ENCODE measurements at places on chromosomes 13 and 19.

GRCh38 chr13:113224486-113224885 lies 15.1 kb downstream of the CUL4A start:
- peak; percentile 30 for DNase-seq

DNA sequence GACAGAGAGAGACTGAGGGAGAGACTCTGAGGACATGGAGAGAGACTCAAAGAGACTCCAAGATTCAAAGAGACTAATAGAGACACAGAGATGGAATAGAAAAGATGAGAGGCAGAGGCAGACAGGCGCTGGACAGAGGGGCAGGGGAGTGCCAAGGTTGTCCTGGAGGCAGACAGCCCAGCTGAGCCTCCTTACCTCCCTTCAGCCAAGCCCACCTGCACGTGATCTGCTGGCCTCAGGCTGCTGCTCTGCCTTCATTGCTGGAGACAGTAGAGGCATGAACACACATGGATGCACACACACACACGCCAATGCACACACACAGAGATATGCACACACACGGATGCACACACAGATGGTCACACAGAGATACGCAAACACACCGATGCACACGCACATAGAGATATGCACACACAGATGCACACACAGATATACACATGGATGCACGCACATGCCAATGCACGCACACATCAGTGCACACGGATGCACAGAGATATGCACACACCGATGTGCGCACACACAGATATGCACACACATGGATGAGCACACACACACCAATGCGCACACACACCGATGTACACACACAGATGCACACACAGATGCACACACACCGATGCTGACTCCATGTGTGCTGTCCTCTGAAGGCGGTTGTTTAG lies 3.3 kb upstream of the F10 start:
- no peak for DNase-seq

- no peak for DNase-seq
Observed at GRCh38 chr13:78608252-78608687, 4.9 kb upstream of the POU4F1 start.

GRCh38 chr13:95099541-95099940 lies 201.7 kb downstream of the ABCC4 start:
- DNase-seq = no peak

- no peak for DNase-seq
Observed at GRCh38 chr19:1261538-1261797, 7.7 kb upstream of the CIRBP start.

- no peak for DNase-seq
Observed at GRCh38 chr13:79349011-79349410, 57.0 kb downstream of the RBM26 start.

- DNase-seq = peak; percentile 92
Observed at GRCh38 chr19:58513694-58514563, 2.1 kb upstream of the SLC27A5 start.

- no peak for DNase-seq
Observed at GRCh38 chr13:23674795-23675640, 104.8 kb downstream of the TNFRSF19 start.

- DNase-seq = no peak
Observed at GRCh38 chr19:628168-628567, 5.2 kb downstream of the POLRMT start.

- peak; percentile 80 for DNase-seq
Observed at GRCh38 chr19:55160128-55160985, 2.8 kb upstream of the TNNI3 start.

DNA sequence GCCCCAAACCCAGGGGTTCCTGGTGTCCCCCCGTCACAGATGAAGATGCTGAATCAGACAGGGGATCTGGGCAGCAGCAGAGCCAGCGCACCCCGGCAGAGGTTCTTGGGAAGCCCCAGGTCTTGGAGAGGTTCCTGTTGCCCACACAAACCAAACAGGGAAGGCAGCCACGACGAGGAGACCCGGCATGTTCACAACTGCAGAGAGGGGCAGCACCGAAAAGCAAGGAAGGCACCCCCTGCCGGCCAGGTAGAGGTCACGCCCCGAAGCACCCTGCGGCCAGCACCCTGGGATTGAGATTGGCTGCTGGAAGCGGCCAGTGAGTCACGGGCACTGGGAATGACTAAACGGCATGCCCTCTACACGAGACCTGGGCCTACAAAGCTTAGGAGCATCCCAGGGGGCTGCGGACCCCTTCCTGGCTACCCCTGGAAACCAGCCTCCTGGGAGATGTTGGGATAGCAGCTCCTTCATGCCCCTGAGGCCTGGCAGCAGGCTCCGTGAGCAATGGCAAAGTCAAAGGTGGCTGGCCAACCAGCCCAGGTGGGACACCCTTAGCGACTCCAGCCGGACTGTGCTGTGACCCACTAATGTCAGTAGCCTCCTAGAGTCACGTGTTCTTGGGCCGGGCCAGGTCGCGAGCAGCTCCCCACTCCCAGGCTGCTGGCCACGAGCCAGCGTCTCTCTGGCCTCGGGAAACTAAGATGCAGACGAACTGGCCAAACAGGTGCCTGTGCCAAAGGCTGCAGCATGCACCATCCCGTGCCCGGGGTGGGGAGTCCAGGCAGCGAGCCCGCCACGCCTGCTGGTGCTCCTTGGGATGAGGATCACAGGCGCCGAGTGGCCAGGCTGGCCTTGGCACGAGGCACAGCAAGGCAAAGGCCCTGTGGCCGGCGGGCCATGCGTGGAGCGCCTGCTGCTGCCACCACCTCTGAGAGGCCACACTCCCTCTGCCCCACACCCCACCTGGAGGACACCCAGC lies 43.2 kb downstream of the MLLT1 start:
- DNase-seq = peak; percentile 92

DNA sequence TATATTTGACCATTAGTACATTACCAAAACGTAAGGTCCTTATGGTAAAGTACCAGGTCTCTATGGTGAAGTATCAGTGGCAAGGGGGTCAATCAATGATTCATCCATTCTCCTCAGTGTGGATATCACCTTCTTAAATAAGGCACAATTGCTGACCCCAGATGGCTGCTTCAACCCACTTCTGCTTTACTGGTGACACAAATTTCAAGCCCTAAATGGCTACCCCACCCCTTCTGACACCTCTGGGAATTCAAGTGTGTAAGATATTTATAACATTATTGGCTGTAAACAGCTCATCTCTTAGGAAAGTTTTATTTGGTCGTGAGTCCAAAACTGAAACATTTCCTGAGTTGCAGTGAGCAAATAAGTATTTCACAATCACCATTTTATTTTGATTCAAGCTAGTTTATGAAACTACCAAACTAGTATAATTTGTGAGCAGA lies 7.9 kb upstream of the WBP4 start:
- DNase-seq = no peak

DNA sequence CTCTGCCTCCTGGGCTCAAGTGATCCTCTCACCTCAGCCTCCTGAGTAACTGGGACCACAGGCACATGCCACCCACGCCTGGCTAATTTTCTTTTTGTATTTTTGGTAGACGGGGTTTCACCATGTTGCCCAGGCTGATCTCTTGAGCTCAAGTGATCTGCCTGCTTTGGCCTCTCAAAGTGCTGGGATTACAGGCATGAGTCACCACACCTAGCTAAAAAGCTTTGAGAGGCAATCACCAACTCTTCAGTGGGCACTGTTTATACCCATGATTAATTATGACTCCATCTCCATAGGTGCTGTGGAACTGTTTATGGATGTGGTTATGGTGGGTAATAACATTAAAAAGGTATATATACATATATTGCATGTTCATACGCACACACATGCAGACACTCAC lies 7.5 kb upstream of the RBM26 start:
- DNase-seq = no peak

GRCh38 chr19:53509443-53509842 lies 28.5 kb upstream of the ZNF331 start:
- no peak for DNase-seq

GRCh38 chr19:1396019-1396767 lies 5.1 kb downstream of the GAMT start:
- no peak for DNase-seq

GRCh38 chr19:47296036-47296435 lies 13.6 kb upstream of the C5AR1 start:
- DNase-seq = peak; percentile 87

- DNase-seq = no peak
Observed at GRCh38 chr19:57807541-57807940, 7.2 kb downstream of the ZNF552 start.

DNA sequence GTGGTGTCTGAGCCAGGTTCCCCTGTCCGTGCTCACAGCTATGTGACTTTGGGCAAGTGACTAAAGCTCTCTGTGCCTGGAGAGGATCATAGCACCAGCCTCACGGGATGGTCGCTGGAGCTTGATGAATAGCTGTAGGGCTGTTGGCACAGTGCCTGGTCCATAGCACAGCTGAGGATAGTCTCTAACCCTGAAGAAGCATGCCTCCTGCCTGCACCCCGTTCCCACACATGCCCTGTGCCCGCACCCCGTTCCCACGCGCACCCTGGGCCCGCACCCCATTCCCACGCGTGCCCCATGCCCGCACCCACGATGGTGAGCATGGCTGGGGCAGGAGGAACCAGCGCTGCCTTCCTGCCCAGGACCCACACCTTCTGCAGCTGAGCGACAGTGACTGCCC lies 63.7 kb upstream of the F7 start:
- DNase-seq = no peak

DNA sequence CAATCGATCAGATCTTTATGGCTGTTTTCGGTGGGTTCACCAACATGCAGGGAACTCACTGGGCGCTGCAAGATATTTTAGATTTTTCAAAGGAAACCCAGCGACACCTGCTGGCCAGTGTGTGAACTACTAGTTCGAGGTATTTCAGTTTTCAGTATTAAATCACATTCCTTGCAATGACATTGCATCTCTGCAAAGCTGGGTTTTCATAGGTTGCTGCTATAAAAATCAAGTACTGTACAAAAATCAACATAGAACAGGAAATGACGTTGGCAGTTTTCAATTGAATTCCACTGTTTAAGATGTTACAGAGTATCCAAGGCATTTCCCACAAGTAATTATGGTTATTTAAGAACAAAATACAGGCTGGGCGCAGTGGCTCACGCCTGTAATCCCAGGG lies 17.6 kb downstream of the LIG1 start:
- DNase-seq = peak; percentile 56

- DNase-seq = no peak
Observed at GRCh38 chr19:39299404-39299803, 3.2 kb downstream of the IFNL1 start.

- peak; percentile 16 for DNase-seq
Observed at GRCh38 chr13:73210218-73210883, 151.5 kb downstream of the KLF5 start.

GRCh38 chr19:1273263-1274041 lies 1.9 kb upstream of the FAM174C start:
- DNase-seq = no peak

DNA sequence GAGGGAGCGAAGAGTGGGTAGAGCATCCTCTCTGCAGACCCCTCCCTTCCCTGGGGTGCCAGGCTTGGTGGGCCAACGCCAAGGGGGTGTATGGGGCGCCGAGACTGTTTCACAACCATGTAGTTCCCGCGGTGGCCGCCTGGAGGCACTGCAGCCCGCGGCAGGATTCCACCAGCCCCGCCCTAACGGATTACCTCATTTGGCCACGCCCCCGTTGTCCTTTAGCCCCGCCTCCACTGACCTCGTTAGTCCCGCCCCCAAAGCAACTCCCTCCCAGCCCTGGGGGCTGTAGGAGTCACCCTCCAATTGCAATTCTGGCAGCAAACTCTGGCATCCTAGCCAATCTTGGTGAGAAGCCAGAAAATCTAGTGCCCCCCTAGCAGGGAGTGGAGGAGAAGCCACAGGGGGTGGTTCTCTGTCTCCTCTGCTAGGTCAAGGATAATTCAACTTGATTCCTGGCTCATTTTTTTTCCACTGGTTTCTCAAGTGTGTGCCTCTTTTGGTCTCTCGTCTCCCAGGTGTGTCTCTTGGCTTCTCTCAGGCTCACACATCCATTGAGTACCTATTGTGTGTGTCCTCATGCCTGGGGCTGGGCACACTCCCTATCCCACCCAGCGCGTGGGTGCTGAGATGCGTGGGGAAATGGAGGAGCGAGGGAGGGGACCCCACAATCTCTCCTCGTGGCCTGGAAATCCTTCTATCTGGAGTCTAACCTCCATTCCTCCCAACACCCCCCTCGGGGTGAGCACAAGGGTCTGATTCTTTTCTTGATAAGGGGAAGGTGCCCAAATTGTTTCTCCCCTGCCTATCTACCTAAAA lies 2.0 kb downstream of the OLFM2 start:
- peak; percentile 63 for DNase-seq

- no peak for DNase-seq
Observed at GRCh38 chr19:18593367-18594095, 4.9 kb downstream of the REX1BD start.

- DNase-seq = no peak
Observed at GRCh38 chr13:68927387-68928026, 1180.1 kb upstream of the ATXN8OS start.

GRCh38 chr13:79654520-79654919 lies 173.6 kb downstream of the NDFIP2 start:
- no peak for DNase-seq

DNA sequence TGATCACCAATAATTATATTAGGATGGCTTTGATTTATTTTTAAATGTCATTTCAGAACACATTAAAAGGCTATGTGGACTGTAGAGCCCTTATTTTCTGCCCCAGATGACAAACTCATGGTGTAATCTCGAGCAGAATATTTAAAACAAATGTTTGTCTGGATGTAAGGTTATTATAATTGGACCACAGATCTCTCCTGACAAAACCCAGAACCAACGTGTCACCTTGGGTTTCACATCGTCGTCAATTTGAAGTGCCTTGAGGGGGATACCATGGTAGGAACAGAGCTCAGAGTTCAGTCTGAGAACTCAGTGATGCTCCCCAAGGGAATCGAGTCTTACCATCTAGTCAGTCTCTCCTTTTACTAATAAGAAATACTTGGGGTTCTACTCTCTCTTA lies 2.8 kb downstream of the SACS start:
- no peak for DNase-seq

DNA sequence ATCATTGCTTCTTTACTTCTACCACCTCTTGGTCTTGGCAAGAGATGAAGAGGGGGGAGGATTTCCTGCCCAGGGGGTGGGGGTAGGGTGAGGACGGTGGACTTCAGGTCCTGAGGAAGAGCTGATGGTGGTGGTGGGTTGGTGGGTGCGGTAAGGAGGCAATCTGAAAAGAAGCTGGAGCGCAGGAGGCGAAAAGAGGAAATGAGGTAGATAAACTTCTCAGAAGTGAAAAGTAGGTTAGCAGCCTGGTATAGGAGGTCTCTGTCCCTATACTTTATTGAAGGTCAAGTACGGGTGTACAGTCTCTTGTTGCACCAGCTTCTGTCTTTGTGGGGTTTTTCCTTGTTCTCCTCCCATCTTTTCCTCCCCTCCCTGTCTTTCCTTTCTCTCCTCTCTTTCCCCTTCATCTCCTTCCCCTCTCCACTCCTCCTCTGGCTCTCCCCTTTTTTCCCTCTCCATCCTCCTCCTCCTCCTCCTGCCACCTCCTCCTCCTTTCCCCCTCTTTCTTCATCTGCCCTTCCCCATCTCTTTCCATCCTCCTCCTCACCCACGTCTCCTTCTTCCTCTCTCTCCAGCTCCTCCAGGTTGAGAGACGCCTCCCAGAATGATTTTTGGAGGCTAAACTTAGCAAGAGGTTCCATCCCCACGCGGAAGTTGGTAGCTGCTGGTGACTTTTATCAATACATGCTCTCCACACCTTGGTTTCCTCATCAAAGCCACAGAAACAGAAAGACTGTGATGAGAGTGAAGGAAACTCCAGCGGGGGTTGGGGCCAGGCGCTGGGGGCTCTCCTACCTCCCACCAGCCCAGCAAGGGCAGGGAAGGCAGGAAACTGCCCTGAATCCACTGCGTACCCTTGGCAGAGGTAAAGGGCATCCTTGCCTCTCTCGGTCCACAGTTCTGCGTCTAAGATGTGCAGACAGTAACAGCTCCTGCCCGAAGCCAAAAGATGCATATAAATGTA lies 15.3 kb downstream of the TNFSF14 start:
- DNase-seq = no peak
